Activated CD4-positive, CD25-positive, alpha-beta regulatory T cell treated with anti-CD3 and anti-CD28 coated beads, Interleukin-2, amount 50 U/mL, for 16 hours (primary cell): ENCODE measurements at places on chromosomes 4 and X.

DNA sequence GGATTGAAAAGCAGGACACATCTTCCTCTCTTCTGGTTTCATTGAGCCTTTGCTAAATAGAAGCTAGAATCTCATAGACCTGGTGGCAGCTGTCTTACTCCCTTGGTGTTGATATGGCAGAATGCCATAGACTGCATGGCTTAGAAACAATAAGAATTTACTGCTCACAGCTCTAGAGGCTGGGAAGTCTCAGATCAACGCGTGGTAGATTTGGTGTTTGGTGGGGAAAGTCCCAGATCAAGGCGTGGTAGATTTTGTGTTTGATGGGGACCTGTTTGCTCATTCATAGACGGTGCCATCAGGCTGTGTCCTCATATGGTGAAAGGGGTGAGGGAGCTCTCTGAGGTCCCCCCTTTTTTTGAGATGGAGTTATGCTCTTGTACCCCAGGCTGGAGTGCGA lies 57.6 kb upstream of the PPP2R3B start:
- DNase-seq, result no peak

GRCh38 chr4:98518559-98519267 lies 139.7 kb downstream of the TSPAN5 start:
- no peak for DNase-seq

- DNase-seq, result no peak
Measured at GRCh38 chr4:39037491-39037825, 5.2 kb upstream of the TMEM156 start.

GRCh38 chr4:78704981-78705683 lies 71.0 kb upstream of the BMP2K start:
- DNase-seq, result no peak

DNA sequence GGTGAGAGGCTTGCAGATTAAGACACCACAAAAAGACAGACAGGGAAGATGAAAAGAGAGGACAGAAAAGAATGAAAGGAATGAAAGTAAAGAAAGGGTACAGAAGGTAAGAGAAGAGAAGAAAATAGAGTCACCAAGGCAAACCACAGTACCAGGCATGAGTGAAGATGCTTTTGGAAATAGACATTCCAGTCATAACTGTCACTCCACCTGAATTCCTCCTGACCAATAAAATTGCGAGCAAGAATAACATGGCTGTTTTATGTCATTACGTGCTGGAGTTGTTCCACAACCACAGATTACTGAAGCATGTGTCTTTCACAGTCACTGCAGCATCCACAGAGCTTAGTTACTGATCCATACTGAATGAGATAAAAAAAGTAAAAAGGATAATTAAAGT lies 864.9 kb upstream of the SLIT2 start:
- no peak for DNase-seq

GRCh38 chr4:122992057-122992456 lies 69.7 kb upstream of the NUDT6 start:
- DNase-seq, result no peak

DNA sequence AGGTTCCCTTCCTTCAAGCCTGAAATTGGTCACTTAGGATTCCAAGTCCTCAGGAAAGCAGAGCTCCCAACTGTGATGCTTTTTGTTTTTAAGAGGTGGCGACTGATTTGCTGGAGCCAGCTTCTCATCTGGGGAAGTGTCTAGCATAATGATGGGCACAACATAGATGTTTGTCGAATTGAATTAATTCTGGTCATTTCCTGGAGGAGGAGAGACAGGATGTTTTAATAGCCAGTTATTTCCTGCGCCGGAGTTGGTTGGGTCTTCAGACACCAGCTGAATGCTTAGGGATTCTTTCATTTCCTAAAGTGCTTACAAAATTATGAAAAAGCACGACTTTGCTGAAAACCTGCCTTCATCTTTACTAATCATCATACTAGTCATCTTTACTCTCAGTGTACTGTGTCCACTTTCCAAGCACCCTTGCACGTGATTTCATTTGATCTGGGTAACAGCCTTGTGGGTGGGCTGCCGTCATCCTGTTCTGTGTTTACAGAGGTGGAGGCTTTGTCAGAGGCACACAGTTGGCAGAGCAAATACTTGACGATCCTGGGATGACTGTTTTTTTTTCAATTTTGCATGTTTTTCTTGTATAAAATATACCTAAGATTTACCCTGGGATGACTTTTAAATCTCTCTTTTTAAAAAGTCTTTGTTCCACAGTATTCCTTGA lies 49.5 kb downstream of the RGS12 start:
- no peak for DNase-seq

GRCh38 chr4:148782284-148782683 lies 340.1 kb upstream of the NR3C2 start:
- DNase-seq, result no peak

DNA sequence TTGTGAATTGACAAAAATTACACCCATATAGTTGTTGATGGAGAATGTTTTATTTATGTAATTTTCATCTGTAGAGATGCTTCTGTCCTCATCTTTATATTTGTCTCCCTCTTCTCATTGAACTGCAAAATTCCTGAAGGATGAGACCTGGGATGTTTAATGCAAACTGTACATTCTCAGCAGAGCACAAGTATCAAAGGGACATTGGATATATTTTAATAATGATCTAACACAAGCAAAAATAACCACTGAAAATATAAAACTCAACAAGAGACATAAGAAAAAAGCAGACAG lies 28.6 kb downstream of the UGDH start:
- DNase-seq, result no peak

GRCh38 chrX:16772460-16772859 lies 13.8 kb upstream of the TXLNG start:
- no peak for DNase-seq
